Left kidney (tissue), 8 donors: ENCODE measurements at places on chromosomes 1 and 21.
A peak's percentile ranks its signal among the peaks of the same experiment; 100 is the strongest.

DNA sequence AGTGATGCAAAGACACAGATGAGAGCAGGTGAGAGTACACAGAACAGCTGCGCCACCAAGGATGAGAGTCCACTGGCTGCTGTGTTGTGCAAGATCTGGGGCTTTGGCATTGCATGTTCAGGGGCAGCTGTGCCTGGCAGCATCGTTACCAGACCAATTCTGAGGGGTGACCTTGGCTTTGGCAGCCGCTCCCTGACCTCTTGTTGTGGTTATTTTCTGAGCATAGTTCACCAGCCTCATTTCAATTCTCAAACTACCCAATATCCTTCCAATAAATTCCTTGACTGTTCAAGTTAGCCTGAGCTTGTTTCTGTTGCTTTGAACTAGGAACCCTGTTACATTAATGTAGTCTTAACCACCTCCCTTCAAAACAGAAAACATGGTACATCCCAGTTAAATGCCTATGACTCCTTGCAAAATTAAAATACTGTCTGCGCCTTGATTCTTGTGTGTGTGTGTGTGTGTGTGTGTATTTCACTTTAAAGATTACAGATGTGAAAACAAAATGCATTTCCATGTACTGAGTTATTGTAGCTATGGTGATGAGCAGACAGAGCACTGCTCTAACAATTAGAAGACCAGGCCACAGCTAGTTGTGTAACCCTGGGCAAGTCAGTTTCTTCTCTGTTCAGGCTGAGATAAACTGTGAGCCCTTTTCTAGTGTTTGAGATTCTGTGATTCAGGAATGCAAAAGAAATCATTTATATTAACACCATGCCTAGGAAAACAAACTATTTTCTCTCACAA, 106.3 kb upstream of the GUCA2B start:
- no peak for DNase-seq

GRCh38 chr1:196409586-196409985, 198.7 kb downstream of the KCNT2 start:
- no peak for DNase-seq

DNA sequence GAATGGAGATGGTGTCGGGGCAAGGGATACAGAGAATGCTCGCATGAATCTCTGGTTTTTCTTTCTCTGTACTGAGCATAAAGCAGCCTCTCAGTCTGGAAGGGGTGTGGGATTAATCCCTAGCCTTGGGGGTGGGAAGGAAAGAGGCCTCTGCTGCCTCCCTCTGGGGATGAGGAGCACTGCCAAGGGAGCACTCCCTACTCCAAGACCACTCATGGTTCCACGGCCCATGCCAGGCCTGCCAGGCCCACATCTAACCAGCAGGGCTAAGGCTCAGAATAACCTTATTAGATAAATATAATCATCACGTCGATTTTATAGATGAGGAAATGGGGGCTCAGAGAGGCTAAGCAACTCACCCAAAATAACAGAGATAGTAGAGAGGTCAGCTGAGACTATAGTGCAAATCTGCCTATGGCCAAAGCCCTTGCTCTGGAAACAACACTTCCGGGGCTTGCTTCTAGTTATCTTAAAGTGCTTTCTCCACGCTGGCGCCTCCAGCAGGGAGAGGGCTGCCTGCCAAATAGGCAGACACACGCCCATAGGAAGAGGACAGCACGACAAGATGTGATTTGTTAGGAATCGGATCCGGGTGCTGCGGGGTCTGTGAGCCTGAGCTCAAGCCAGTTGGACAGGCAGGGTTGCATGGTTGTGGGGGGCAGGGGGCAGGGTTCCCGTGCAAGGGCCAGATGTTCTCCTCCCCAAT, 522 bp downstream of the TEX35 start:
- DNase-seq, result no peak

- peak; percentile 49 for DNase-seq
Measured at GRCh38 chr1:240189386-240189989, 97.8 kb downstream of the FMN2 start.

- DNase-seq, result no peak
Measured at GRCh38 chr1:31984419-31985347, 29.0 kb upstream of the KHDRBS1 start.

- DNase-seq, result no peak
Measured at GRCh38 chr1:201026234-201026633, 2.7 kb upstream of the KIF21B start.

DNA sequence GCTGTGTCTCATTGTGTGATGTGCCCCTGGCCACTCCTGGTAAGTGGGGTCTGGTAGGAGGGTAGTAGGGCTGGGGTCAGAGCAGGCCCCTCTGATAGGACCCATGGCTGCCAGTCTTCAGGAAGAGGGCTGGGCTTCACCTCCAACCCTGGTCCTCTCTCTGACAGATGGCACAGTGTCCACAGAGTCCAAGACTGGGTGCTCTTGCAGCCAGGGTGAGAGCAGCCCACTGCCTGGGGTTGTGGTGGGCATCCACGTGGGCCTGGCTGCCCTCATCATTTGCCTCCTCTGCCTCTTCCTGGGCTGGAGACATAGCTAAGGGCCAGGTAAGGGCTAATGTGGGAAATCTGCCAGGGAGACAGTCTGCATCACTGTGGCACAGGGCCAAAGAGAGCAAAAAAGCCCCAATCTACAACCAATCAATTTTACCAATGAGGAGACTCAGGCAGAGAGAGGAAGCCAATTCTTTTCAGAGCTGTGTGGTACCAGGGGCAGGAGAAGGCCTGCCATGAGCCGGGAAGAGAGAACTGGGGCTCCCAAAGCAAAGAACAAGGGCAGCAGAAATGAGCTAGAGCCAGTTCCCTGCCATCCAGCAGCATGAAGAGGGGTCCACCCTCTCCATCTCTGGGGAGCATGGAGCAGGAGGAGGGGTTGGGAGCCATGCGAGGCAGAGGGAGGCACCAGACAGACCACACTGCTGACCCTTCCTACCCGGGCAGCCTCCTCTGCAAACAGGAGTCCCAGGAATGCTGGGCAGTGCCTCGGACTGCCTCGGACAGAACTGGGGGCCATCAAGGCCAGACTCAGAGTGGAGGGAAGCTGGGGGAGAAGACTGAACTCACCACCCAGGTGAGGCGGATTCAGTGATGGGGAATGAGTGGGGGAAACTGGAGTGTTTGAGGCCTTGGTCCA, 26.8 kb downstream of the SLC27A3 start:
- no peak for DNase-seq

- DNase-seq, result no peak
Measured at GRCh38 chr1:27074175-27074780, 61.6 kb upstream of the TENT5B start.

DNA sequence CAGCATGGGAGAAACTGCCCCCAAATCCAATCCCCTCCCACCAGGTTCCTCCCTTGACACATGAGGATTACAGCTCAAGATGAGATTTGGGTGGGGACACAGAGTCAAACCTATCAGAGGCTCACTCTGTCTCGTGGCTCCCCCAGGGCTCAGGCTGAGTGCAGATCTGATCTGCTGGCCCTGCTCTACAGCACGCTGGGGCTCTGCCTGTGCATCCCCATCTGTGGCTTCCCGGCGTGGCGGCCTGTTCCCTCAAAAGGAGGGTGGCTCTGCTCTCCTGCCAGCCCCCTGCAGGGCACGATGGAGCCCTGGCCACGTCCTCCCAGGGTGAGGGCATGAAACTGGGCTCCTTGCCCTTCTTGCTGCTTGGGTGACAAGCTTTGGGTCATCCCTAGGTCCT, 19.8 kb upstream of the SMYD3 start:
- DNase-seq, result no peak

DNA sequence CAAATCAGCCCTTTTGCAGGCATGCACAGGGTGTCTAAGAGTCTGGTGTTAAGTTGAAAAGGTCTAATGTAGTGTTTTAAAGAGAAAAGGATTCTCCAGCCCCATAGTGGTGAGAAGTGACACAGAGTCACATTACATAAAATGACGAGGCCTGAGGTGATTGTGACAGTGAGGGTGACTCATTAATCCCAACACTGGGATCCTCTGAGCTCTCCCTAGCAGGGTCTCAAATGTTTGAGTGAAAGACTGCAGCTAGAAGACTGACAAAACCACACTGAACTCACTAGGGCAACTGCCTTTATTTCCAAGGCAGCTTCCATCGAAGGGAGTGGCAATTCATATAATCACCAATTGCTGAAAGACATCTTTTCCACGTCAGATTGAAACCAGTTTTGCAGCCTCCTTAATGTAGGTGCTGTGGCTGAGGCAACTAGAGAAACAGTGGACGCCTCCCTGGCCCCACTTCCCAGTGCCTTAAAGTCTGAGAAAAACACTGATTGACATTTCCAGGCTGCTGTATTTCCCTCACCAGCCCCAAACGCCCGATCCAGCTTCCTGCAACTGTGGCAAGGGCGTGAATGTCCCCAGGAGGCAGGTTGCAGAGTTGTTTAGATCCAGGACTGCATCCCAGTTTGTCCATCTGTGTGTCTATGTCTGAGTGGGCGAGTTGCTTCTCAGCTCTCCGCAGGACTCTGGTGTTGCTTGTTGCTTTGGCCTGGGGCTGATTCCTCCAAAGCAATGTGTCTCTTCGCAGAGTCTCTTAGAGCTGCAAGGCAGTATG, 81.4 kb downstream of the RUNX1 start:
- DNase-seq, result no peak

DNA sequence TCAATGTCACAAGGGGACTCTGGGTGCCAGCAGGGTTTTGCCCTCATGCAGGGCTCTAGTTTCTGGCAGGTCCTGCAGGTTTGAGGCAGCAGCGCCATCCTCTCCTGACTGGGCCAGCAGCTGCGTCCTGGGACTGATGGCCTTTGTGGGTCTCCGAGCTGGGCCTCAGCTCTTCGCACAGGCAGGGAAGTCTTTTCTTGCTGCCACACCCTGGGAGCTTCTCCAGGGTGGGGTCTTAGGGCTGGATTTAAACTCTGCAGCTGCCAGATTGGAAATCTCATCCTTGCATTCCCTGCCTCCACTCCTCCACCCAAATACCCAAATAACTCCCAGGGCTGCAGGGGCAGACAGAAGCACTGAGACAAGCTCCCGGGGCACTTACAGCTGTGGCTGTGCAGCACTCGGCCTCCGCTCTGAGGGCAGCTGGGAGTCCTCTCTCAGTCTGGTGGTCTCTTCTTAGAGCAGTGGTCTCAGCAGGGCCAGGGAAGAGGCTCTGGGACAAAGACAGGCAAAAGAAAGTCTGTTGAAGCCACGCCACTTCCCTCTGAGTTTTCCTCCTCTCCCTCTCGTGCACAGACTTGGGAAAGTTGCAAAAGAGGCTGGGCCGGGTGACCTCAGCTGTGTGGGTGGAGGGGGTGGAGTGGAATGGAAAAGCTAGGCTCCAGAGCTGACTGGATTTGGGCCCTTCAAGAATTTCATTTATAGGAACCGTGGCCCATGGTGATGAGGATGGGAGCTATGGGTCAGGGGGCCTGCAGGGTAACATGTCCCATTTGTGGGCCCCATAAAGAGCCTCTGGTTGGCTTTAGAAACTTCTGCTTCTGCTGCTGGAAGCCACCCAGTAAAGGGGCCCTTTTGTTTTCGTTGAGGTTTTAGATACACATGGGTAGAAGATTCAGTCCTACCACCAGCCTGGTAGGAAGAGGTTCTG, at the start of gene RAB7B:
TSS of gene RAB7B (minus strand) at position 525 of the 931 bp plus-strand sequence. CDS start 9,260 bp downstream, outside the sequence.
- no peak for DNase-seq

DNA sequence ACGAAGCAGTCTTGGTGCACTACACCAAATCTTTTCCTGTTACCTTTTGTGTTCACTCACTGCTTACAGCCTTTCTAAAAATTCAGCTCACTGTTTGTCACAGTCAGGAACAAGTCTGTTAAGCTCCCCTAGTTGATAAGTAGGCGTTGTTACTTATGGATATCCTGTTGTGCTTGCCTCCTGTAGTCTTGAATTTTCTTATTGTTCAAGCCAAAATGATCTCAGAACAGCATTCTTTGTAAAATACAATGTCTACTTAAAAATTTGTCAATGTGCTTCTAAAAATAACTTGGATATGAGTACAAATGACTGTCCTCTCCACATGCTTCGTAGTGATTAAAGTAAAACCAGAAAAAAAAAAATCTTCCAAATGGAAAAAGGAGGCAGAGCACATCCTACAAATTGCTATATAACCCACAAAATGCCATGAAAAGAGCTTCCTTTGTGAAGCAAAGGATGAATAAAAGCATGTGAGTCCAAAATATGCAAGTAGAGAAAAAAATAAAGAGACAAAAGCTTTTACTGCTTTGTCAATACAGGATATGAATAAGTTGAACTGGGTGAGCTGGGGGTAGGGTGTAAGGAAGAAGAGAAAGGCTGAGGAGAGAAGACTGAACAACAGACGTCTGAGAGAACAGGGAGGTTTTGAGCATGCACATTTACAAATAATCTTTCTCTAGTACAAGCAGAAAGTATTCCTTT, 228.9 kb upstream of the ADGRL4 start:
- DNase-seq, result no peak

- DNase-seq, result no peak
Measured at GRCh38 chr1:3654549-3655281, 2.4 kb downstream of the TP73 start.

- DNase-seq, result no peak
Measured at GRCh38 chr1:178311164-178311563, 185.6 kb downstream of the CLEC20A start.

DNA sequence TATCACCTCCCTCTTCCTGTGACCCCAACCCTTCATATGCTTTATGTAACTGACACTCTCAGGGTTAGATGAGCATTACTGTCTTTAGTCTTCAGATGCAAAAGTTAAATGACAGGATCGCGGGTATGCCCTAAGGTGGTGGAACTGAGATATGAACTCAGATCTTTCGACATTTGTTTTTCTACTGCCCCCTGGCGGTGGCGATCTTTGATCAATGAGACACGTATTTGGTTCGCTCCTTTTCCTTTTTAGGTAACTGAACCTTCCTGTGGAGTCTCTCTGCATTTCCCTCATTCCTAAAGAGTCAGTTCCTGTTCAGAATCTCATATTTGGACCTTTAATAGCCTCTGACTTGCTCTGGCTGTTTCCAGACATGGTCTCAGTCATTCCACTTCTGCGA, 47.8 kb upstream of the ZP4 start:
- DNase-seq, result no peak

- no peak for DNase-seq
Measured at GRCh38 chr1:173297798-173298391, 90.8 kb upstream of the TNFSF4 start.

DNA sequence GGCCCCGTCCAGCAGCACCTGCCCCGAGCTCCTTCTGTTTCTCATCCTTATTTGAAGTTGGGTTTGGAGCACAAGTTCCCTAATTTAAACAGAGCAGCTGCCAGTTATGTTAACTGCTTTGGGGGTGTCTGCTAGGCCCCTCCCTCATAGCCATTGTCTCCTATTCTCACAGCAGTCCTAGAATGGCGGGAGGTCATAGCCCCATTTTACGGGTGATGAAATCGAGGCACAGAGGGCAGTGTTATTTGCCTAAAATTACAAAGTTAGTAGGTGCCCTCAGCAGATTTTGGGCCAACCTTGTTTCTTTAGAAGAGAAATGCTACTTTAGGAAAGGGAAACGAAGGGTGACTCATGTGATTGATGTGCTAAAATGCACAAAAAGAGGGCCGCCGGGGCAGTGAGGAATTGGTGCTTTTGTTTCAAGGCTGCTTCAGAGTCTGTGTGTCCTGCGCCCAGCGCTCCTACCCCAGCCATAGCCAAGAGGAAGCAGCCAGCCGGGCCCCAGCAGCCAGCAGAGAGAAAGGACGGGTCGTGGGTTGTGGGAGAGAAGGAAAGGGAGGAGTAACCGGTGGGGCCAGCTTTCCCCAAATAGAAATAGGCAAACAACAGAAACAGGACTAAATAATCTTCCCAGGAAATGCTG, 13.0 kb downstream of the VANGL1 start:
- no peak for DNase-seq

GRCh38 chr1:182643699-182644098, 39.5 kb upstream of the RGS16 start:
- DNase-seq, result no peak

- no peak for DNase-seq
Measured at GRCh38 chr1:11935057-11935412, 518 bp downstream of the PLOD1 start.
